ENCODE measurements at places on chromosomes 12 and 14.

GRCh38 chr12:102736328-102736727, 180.7 kb downstream of the PAH start:
- no peak for DNase-seq

DNA sequence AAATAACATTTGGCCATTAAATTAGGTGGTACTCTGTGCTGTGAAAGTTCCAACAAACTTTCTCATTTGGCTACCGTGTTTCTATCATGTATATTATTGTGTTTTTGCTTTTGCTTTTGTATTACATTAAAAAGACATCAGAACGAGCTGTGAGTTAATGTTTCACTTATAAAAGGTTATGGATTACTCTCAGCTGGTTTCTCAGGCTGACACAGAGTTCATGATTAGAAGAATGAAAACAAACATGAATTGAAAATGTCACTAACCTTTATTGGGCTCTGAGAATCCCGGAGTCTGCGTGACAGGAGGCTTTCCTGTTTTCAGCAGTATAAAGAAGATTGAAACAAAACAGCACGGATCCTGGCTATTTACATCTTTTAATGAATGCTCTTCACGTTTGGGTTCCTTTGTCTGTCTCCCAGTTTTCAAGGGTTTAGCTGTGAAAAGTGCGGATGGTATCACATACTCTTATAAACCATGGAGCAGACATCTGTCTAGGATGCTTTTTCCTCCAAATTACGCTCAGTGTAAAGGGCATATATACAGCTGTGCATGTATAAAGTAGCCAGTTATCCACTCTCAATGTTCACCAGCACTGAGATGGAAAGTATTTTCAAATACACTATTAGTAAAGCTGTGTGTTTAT, 153.6 kb downstream of the PTCSC3 start:
- DNase-seq: peak; percentile 76

GRCh38 chr14:99146616-99147365, 125.2 kb downstream of the BCL11B start:
- DNase-seq: no peak

DNA sequence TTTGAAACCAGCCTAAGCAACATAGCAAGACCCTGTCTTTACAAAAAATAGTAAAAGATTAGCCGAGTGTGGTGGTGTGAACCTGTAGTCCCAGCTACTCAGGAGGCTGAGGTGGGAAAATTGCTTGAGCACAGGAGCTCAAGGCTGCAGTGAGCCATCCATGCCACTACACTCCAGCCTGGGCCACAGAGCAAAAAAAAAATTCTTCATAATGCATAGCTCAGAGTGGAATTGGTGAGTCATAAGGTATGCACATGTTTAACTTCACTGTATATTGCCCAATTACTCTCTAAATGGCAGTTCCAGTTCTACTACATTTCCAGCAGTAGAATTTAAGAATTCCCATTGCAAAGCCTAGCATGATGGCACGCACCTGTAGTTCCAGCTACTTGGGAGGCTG, 26.8 kb upstream of the CLIP1 start:
- no peak for DNase-seq

- DNase-seq: no peak
These were observed 58.3 kb downstream of the ZC3H14 start for GRCh38 chr14:88621100-88621499.

DNA sequence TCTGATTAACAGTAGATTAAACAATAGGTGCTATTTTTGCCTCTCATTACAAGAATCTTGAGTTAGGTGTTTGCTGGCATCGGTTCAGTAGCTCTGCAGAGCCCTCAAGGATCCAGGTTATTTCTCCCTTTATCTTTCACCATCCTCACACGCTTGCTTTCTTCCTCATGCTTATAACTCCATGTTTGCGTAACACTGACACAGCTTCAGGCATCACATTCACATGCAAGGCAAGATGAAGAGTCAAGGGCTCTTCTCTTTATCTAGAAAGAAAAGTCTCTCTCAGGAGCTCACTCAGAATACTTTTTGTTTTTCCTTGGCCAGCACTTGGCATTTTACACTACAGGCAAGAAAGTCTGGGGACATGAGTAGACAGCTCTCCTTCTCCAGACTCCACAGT, 24.2 kb upstream of the PTHLH start:
- no peak for DNase-seq

DNA sequence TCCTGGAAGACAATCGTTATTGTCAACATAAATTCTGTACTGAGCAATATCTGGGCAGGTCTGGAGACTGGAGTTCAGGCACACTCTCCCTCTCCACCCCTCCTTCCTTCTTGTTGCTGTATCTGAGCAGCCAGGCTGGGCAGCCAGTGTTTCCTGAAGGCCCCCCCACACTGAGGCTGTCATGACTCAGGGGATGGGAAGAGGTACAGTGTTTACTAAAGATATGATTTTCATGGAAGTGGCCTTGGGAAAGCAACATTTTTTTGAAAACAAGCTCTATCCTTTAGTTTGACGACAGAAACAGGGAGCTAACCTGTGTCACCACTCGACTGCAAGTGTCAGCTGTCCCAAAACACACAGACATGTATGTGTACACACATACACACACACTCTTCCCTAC, 1485.4 kb upstream of the TMEM132C start:
- DNase-seq: no peak

- no peak for DNase-seq
These were observed 62.5 kb upstream of the SLC38A2 start for GRCh38 chr12:46435029-46435428.

- DNase-seq: no peak
These were observed 12.8 kb downstream of the PSMA6 start for GRCh38 chr14:35304812-35305462.

- DNase-seq: no peak
These were observed 403.7 kb downstream of the SLC6A15 start for GRCh38 chr12:84508851-84509260.

GRCh38 chr12:72275526-72275925, 3.4 kb downstream of the TRHDE start:
- DNase-seq: no peak

GRCh38 chr12:54417712-54418440, 1.2 kb downstream of the ITGA5 start:
- no peak for DNase-seq

DNA sequence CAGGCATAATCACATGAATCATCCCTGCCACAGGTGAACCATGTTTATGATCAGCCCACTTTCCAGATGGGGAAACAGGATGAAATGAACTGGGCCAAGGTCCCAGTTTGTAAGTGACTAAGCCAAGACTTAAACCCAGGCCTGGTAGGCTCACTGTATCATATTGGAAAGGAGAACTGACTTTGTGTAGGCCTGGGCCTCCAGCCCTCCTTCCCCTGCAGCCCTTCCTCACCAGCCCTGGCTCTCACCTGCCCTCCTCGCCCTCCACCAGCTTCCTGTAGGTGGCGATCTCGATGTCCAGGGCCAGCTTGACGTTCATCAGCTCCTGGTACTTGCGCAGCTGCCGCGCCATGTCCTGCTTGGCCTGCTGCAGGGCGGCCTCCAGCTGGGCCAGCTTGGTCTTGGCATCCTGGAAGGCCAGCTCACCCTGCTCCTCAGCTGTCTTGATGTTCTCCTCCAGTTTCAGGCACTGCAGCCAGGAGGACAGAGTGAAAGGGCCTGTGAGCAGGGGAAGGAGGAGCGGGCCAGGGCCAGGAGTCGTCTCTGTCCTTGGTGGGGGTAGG, 19.8 kb downstream of the KRT80 start:
- DNase-seq: no peak

DNA sequence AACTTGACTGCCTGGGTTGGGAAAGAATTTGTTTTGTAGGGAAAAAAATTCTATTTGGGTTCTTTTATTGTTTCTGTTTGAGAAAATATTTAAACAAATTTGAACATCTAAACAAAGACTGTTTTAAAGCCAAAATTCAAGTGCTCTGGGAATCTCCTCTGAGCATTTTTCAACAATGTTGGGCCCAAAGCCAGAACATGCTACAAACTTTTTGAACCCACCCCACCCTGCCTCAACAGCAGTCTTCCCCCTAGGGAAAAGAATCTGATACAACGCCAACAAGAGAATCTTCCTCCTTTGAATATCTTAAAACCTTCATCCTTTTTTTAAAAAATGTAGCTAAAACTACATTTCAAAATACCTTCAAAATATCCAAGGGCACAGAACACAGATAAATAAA, 20.4 kb upstream of the NID2 start:
- DNase-seq: no peak

- no peak for DNase-seq
These were observed 146.9 kb downstream of the PRKCH start for GRCh38 chr14:61468063-61468825.

DNA sequence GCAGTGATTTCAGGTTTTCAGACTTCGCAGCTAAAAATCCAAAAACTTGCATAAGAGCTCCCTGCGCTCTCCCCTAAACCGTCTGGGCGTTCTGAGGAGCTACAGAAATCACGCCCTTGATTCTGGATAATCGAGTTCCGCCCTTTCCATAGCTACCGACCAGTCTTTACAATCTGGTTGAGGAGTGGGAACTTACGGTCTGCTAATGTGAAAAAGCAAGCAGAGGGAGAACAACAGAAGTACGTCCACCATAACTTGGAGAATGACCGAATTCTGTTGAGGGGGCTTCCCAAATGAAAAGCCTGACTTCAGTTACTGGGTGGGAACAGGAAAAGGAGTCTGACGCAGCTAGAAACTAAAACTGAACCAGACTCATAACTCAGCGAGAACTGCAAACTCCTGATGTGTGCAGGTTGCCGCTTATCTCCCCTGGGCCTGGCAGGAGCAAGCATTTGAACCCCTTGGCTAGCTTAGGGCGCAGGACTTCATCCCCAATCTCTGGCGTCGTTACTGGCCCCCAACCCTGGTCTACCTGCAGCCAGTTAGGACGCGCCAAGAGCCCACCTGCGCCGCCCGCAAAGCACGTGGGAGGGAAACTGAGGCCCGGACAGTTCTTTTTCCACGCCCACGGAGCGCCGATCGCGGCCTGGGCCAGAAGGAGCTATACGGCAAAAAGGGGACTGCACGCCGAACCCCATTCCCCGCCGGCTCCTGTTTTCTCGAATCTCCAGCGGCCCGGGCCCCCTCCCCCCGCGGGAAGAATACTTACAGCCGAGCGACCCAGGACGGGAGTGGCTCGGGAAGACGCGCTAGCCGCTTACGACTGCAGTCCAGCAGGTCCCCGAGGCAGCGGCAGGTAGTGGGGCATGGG, 838 bp downstream of the LRIG3 start:
- DNase-seq: peak; percentile 56

DNA sequence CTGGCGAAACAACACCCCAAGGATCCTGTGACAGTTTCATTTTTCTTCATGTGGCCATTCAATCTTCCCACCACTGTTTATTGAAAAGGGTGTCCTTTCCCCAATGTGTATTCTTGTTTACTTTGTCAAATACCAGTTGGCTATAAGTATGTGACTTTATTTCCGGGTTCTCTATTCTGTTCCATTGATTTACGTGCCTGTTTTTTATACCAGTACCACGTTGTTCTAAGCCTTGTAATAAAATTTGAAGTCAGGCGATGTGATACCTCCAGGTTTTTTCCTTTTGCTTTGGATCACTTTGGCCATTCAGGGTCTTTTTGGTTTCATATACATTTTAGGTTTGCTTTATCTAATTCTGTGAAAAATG, 9.1 kb upstream of the MGAT4C start:
- DNase-seq: no peak

DNA sequence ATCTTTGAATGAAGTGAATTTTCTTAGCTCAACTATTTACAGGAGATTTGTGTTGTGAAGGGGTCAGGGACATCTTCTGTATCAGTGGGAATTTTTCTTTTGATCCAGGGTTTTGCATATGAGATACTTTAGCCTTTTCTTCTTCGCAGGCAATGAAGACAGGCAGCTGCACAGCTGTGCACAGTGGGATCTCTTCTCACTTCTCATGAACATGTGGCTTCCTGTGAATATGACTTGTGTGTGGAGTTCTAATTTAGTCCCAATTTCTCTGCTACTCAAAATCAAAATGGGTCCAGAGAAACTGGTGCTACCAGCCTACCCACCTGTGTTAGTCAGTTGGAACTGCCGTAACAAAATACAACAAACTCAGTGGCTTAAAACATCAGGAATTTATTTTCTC, 37.8 kb downstream of the ARF6 start:
- DNase-seq: no peak

- DNase-seq: no peak
These were observed 957.1 kb downstream of the DIO2 start for GRCh38 chr14:79254069-79254775.

DNA sequence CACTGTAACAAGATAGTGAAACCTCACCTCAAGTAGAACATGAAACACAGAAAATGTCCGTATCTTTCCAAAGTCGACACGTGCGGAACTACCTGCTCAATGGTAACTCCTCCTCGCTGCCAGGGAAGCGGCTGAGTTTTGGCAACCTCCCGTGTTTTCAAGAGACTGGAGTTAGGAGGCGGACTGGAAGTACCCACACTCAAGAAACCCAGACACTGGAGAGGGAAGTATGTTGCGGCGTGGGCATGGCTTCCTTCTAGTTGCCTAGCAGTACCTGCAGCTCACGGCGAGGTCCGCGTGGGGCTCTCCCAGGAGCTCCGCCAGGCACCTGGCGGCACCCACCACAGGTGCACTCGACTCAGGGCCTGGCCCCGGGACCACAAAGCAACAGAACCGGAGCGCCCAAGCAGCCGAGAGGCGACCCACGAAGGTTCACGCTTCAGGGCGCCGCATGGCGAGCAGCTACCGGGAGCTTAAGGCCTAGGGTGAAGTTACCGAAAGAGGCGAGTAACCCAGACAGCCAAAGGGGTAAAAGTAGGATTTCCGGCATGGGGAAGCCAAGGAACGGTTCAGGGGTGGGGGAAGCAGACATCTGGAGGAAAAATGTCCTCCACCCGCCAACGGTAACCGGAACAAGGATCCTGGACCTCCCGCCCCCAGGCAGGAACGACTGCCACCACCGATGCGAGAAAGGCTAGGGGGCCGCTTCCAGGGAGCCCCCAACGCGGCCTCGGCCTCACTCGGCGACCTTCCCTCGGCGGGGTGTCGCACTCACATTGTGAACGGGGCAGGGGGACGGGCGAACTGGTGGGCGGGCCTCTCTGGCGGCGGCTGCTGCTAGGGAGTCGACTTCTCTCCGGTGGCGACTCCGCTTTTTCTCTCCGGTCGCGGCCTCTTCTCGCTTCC, 608 bp downstream of the PTGES3 start:
- DNase-seq: peak; percentile 19

GRCh38 chr12:11701433-11701832, 52.0 kb downstream of the ETV6 start:
- no peak for DNase-seq

DNA sequence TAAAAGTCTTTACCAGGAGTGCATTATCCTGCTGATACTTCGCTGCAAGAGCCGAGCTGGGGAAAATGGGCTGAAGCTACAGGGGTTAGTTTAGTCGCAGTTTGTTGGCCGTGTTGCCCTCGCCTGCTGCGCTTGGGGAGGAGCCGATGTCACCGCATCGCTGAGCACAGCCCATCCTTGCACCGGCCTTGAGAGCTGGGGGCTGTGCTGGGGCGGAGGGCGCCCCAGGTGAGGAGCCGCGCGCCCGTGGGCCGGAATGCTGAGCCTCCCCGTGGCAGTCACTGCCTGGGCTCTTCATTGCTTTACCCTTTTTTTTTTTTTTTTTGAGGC, 50.0 kb downstream of the ADGRD1 start:
- no peak for DNase-seq

DNA sequence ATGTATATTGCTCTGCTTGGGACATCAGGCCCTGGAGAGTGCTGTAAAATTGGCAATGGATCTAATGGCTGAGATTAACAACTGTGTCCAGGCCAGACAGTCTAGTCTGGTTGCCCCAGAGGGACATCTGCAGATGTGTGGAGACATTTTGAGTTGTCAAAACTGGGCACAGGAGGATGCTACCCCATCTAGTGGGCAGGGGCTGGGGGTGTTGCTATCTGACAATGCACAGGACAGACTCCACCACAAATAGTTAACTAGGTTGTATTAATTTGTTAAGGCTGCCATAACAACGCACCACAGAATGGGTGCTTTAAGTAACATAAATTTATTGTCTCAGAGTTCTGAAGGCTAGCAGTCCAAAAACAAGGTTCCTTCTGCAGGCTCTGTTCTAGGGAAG, 302.5 kb upstream of the AMIGO2 start:
- no peak for DNase-seq

All from NCI-H748 treated with DMSO at 0.1 percent for 48 hours (cell line).